ENCODE measurements at places on chromosomes 6 and 20.
A peak's percentile ranks its signal among the peaks of the same experiment; 100 is the strongest.

- no peak for DNase-seq
Measured at GRCh38 chr6:83183082-83183828, 9.8 kb downstream of the PGM3 start.

DNA sequence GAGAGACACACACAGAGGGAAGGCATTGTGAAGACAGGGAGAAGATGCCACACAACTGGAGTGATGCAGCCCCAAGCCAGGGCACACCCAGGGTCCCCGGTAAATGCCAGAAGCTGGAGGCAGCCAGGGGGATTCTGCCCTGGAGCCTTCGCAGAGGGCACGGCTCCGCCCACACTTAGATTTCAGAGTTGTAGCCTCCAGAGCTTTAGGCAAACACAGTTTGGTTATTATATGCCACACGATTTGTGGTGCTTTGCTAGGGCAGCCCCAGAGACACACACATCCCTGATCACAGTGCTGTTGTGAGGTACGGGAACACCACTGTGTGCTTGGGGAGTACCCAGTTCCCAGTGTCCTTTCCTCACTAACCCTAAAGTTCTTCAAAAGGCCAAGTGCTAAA is 280.6 kb downstream of the SMOC2 start:
- DNase-seq: no peak

- no peak for DNase-seq
Measured at GRCh38 chr6:56532766-56533551, 109.7 kb downstream of the DST start.

DNA sequence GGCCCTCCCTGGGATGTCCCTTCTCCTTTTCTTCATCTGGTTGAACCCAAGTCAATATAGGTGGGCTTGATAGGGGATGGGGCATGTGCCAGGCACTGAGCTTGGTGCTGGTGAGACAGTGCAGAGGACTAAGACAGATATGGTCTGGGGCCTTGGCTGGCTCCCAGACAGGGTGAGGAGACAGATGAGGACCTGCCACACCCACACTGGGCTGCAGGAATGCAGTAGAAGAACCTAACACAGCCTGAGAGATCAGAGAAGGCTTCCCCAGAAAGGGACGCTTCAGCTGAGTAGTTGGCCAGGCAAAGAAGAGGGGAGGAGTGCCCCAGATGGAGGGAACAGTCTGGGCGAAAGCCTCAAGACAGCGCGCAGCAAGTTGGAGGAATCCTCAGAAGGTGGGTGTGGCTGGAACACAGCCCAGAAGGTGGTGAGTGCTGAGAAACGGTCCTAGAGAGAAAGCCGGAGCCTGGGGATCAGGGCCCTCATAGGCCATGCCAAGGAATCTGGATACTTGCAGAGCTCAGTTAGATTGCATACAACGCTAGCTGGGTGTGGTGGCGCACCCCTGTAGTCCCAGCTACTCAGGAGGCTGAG is 26.4 kb downstream of the CD40 start:
- no peak for DNase-seq

GRCh38 chr20:35903843-35904242 is 50.5 kb downstream of the SCAND1 start:
- DNase-seq: no peak

- peak; percentile 80 for DNase-seq
Measured at GRCh38 chr20:64255361-64256281, at the start of gene PCMTD2. Gene PCMTD2 (plus strand): TSS chr20:64255748. CDS start chr20:64259966, 4,218 bp downstream.

DNA sequence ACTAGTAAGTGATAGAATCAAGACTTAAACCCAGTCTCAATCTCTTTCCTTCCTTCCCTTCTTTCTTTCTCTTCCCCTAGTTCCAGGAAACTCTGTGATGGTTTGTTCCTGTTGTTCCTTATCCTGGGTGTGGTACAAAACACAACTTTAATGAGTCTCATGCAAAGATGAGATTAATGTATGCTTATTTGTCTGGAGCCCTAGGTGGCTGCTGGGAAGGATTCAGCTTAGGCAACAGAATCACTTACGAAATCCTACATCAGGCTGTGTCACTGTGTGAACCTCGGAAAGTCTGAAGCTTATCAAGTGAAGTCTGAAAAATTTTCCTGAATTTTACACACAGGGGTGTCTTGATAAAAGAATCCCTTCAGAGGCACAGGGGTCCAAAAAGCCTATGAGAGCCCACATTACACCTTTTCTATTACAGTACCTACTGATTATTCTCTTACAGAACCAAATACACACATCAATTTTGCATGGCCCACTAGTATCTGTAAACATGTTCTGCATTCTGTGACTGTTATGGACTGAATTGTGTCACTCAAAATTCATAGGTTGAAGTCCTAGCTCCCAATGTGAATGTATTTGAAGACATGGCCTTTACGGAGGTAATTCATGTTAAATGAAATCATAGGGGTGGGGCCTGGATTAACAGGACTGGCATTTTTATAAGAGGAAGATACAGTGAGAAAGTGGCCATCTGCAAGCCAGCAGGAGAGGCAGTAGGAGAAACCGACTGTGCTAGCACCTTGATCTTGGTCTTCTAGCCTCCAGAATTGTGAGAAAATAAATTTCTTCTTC is 144.7 kb downstream of the MYB start:
- DNase-seq: peak; percentile 85

GRCh38 chr20:39960522-39961428 is 728.3 kb downstream of the MAFB start:
- no peak for DNase-seq

DNA sequence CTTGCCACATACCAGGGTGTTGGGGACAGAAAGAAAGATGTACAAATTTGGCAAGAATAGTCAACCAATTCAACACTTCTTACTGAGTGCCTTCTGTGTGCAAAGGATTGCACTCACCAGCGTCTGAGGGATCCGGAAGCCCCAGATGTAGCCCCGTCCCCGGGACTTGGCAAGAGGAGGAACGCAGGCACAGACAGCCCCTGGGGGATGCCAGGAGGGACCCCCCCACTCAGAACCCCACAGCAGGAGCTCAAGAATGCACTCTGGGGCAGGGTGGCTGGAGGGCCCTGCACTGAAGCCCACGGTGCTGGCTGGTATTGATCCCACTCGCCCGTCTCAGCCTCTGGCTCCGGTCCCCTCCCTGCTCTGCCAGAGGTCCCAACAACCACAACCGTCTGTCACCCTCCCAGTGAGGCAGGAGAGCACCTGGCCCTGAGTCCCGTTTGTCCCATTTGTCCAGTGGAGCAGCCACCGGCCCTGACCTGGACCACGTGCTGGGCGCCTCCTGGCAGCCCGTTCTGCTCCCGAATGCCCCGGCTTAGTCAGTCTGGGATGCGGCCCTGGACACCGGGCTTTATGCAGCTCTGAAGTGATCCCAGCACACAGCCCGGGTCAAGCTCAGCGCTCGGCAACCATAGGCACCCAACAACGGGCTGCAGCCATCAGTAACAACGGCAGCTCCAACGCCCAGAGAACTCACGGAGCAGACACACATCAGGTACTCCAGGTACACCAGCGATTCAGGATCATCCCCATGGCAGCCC is 128.7 kb downstream of the DLL1 start:
- DNase-seq: no peak

- DNase-seq: peak; percentile 91
Measured at GRCh38 chr6:18115356-18115755, 7.1 kb downstream of the NHLRC1 start.

GRCh38 chr6:33073431-33073871 is at the start of gene HLA-DPA1:
Gene HLA-DPA1 (minus strand): TSS chr6:33073649.
- DNase-seq: peak; percentile 38

GRCh38 chr6:34529665-34530327 is 26.3 kb downstream of the SPDEF start:
- no peak for DNase-seq

DNA sequence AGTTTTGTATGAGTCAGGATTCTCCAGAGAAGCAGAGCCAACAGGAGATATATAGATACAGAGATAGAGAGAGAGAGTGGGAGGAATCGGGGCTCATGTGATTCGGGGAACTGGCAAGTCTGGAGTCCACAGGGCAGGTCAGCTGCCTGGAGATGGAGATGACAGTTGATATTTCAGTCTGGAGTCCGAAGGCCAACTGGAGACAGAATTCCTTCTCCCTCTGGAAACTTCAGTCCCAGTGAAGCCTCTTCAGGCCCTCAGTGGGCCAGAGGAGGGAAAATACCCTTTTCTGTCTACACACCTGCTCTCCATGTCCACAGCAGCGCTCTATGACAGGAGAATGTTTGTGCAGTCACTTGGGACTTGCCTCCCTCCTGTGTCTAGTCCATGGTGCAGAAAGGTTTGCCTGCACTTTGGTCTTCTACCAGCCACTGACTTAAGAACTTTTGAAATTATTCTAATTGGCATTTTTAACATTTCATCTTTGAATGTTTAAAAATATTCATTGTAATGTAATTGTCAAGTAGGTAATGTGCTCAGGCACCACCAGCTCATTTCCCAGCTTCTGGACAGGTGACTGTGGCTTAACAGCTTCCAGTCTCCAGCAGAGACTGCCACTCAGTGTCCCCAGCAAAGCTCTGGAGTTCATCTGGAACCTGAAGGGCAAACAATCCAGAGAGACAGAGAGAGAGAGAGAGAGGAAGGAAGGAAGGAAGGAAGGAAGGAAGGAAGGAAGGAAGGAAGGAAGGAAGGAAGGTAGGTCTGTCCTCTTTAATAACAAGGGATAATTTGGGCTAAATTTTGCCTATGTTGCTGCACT is 43.8 kb upstream of the AFDN start:
- DNase-seq: no peak

DNA sequence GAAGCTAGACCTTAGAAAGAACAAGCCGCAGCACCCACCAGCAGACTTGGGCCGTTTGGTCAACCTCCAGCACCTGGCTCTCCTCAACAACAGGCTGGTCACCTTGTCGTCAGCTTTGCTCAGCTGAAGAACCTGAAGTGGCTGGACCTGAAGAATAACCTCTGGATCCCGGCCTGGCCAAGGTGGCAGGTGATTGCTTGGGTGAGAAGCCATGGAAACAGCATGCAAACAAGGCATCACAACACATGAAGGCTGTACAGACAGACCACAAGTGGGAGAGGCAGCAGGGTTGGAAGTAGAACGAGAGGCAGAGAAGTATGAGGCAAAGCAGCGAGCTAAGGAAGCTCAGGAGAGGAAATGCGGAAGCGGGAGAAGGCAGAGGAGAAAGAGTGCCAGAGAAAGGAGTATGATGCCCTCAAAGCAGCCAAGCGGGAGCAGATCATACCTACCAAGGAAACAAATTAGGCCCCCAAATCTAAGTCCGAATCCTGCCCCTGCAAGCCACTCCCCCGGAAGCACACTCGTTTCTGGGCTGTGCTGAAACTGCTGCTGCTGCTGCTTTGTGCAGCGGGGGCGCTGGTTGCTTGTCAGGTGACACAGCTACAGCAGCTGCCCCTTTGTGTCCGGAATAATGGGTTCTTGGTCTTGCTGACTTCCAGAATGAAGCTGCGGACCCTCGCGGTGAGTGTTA is 121.6 kb upstream of the LGSN start:
- no peak for DNase-seq

All from MV-4-11 (cell line).